ENCODE measurements at places on chromosomes 5 and 9. TPM values are rescaled to one million over a fixed set of nuclear protein-coding genes. Genes with fewer than 3 reads are reported as not detected.

FGFR4 gene
- total RNA-seq, result 8.0 TPM

- no peak overlapping the region for H3K4me3 ChIP-seq
- H3K36me3 ChIP-seq, result peaks cover 61% of the 10 kb centered on the region
- peak overlapping the region; percentile 52 for H3K27ac ChIP-seq
- no peaks in the 10 kb centered on the region for H3K27me3 ChIP-seq
- H3K4me1 ChIP-seq, result peaks cover 34% of the 10 kb centered on the region
Observed at GRCh38 chr5:179612577-179613459, 10.7 kb downstream of the HNRNPH1 start.

DNA sequence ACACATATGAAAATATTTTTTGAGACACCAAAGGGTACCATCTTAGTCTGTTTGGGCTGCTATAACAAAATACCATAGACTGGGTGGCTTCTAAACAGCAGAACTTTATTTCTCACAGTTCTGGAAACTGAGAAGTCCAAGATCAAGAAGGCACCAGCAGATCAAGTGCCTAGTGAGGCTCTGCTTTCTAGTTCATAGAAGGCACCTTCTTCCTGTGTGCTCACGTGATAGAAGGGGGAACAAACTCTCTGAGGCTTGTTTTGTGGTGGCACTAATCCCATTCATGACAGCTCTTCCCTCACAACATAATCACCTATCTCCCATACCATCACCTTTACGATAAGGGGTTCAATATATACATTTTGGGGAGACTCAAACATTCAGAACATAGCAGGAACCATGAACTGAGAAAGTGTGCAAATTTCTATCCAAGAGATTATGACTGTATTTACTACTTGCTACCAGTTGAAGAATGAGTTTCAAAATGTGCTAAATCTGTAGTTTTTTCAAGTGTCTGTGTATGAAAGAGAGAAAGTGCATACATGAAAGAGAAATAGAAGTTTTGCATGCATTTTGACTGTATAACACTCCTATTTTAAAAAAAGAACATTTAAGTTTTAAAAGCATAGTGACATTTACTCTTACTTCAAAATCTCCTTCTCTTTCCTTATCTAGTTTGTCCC, 207.3 kb downstream of the PARP8 start:
- H3K36me3 ChIP-seq, result no peaks in the 10 kb centered on the region
- H3K27me3 ChIP-seq, result peaks cover 5% of the 10 kb centered on the region
- no peak overlapping the region for H3K4me3 ChIP-seq
- H3K27ac ChIP-seq, result no peak overlapping the region

GRCh38 chr9:124257844-124258606, at the start of gene NEK6:
NEK6 (plus strand) TSS chr9:124257949; CDS start chr9:124301965, 44,016 bp downstream.
- H3K36me3 ChIP-seq, result no peaks in the 10 kb centered on the region
- no peak for DNase-seq
- peaks cover 39% of the 10 kb centered on the region for H3K4me1 ChIP-seq
- H3K27ac ChIP-seq, result peak within 1 kb of the TSS; percentile 91

DNA sequence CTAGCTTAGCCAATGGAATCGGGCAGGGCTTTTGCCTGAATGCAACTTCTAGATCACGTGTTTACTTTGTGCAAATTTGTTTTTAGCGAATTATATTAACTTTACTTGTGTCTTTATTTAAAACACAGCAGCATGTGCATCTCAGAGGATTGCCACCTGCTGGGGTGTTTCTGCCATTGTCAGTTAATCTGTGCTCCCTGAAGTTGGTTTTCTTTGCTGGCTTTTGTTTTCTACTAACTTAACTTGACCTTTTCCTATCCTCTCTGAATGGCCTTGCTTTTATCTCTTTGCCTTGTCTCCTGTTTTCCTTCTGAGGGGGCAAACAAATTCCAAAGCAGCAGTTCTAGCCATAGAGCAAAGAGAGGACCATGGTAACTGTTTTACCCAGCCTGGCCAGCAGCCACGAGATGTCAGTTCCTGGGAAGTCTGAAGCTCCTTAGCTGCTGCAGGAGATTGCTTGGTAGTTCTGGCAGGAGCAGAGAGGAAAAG, 67.6 kb downstream of the ARHGEF28 start:
- H3K27me3 ChIP-seq, result peaks cover 20% of the 10 kb centered on the region
- no peak overlapping the region for H3K4me3 ChIP-seq
- H3K4me1 ChIP-seq, result peaks cover 11% of the 10 kb centered on the region
- no peak overlapping the region for H3K27ac ChIP-seq
- no peak for DNase-seq

- DNase-seq, result no peak
- H3K4me3 ChIP-seq, result no peak overlapping the region
- H3K27me3 ChIP-seq, result no peaks in the 10 kb centered on the region
- no peak overlapping the region for H3K27ac ChIP-seq
- peaks cover 26% of the 10 kb centered on the region for H3K4me1 ChIP-seq
Observed at GRCh38 chr5:112012104-112012503, 255.1 kb upstream of the NREP start.
